Endothelial cell of umbilical vein (primary cell): ENCODE measurements at places on chromosomes 1 and 21. TPM values are rescaled to one million over a fixed set of nuclear protein-coding genes. Genes with fewer than 3 reads are reported as not detected.

Gene TMEM54
- 14.8 and 23.6 TPM in 2 replicates for total RNA-seq

Gene NPHP4
- 9.9 and 11.7 TPM in 2 replicates for total RNA-seq

Gene SPRR2G
- not detected in 2 replicates for total RNA-seq

Gene CLCN6
- total RNA-seq: 41.2 and 43.3 TPM in 2 replicates

Gene NTRK1
- not detected in 2 replicates for total RNA-seq

Gene WNT9A
- total RNA-seq: 4.1 and 5.4 TPM in 2 replicates

Gene DNTTIP2
- 53.7 and 55.5 TPM in 2 replicates for total RNA-seq

Gene SETD4
- 19.6 and 25.1 TPM in 2 replicates for total RNA-seq

Gene TTLL10
- total RNA-seq: not detected in 2 replicates

Gene OR2L2
- total RNA-seq: 0.07 TPM in 1 of 2 replicates, not detected in the other

Gene CYP4A11
- not detected in 2 replicates for total RNA-seq

Gene HOOK1
- total RNA-seq: not detected in 2 replicates

Gene OLIG1
- total RNA-seq: not detected in 2 replicates

Gene MSH4
- 0.09 and 0.29 TPM in 2 replicates for total RNA-seq

Gene SH2D5
- 1.0 and 2.4 TPM in 2 replicates for total RNA-seq

Gene SLAMF9
- total RNA-seq: not detected in 2 replicates

Gene SUMO3
- 99.7 and 102 TPM in 2 replicates for total RNA-seq

Gene MMP23B
- 5.3 TPM in 1 of 2 replicates, not detected in the other for total RNA-seq

Gene TMOD4
- total RNA-seq: 1.4 TPM in 2 replicates

Gene SFN
- 0.33 and 0.42 TPM in 2 replicates for total RNA-seq

Gene TRIM17
- total RNA-seq: not detected in 2 replicates

Gene GPR37L1
- not detected in 2 replicates for total RNA-seq

Gene GPR3
- total RNA-seq: 1.8 and 2.4 TPM in 2 replicates

Gene ZMYND12
- 0.33 TPM in 1 of 2 replicates, not detected in the other for total RNA-seq

Gene MRAP
- not detected in 2 replicates for total RNA-seq

Gene ODR4
- total RNA-seq: 17.3 and 18.6 TPM in 2 replicates

Gene NCAM2
- 0.27 and 1.4 TPM in 2 replicates for total RNA-seq

Gene CELA3B
- total RNA-seq: 0.48 TPM in 1 of 2 replicates, not detected in the other

Gene TTC34
- total RNA-seq: 0.53 and 0.77 TPM in 2 replicates

Gene KIF2C
- 44.3 and 53.7 TPM in 2 replicates for total RNA-seq

Gene ELF3
- total RNA-seq: 0.09 and 0.29 TPM in 2 replicates

Gene UBXN10
- total RNA-seq: not detected in 2 replicates

Gene HJV
- not detected in 2 replicates for total RNA-seq

Gene E2F2
- total RNA-seq: 5.0 and 5.6 TPM in 2 replicates

Gene CGN
- total RNA-seq: 0.73 and 1.2 TPM in 2 replicates

Gene SPATA6
- total RNA-seq: 4.9 and 10.5 TPM in 2 replicates

Gene C1orf87
- total RNA-seq: not detected in 2 replicates

Gene RBP7
- total RNA-seq: not detected in 2 replicates

Gene TBCE
- total RNA-seq: 28.6 and 32.6 TPM in 2 replicates

Gene C1orf115
- 15.8 and 16.4 TPM in 2 replicates for total RNA-seq

Gene CHAF1B
- total RNA-seq: 13.0 and 16.4 TPM in 2 replicates

Gene SMG5
- 79.0 and 82.6 TPM in 2 replicates for total RNA-seq

Gene MAP7D1
- total RNA-seq: 193 and 199 TPM in 2 replicates
